Breast epithelium (tissue), 4 donors: ENCODE measurements at places on chromosomes 3 and 15. TPM values are rescaled to one million over a fixed set of nuclear protein-coding genes. Genes with fewer than 3 reads are reported as not detected.

- H3K27ac ChIP-seq: no peak overlapping the region
- no peak for DNase-seq
- no peaks in the 10 kb centered on the region for H3K27me3 ChIP-seq
- no peak overlapping the region for H3K4me3 ChIP-seq
- no peaks in the 10 kb centered on the region for H3K4me1 ChIP-seq
Observed at GRCh38 chr3:8893001-8893400, 70.3 kb downstream of the RAD18 start.

EEF1AKMT4 gene
- total RNA-seq: 9.7 TPM

- DNase-seq: no peak
- no peaks in the 10 kb centered on the region for H3K27me3 ChIP-seq
- no peaks in the 10 kb centered on the region for H3K36me3 ChIP-seq
- H3K4me3 ChIP-seq: no peak overlapping the region
Observed at GRCh38 chr15:63246691-63247469, 30.5 kb upstream of the APH1B start.

DNAH1 gene
- 10.8 TPM for total RNA-seq

CEP70 gene
- total RNA-seq: 19.5 TPM

- H3K4me1 ChIP-seq: no peaks in the 10 kb centered on the region
- H3K4me3 ChIP-seq: peak overlapping the region; percentile 7
- H3K27ac ChIP-seq: no peak overlapping the region
- no peaks in the 10 kb centered on the region for H3K27me3 ChIP-seq
- DNase-seq: no peak
- no peaks in the 10 kb centered on the region for H3K36me3 ChIP-seq
Observed at GRCh38 chr15:97234851-97235610, 725.5 kb upstream of the ARRDC4 start.
